ENCODE measurements at places on chromosomes 6 and 20.
A peak's percentile ranks its signal among the peaks of the same experiment; 100 is the strongest.

- DNase-seq = no peak
Measured at GRCh38 chr20:63334356-63334755, 26.8 kb downstream of the CHRNA4 start.

- no peak for DNase-seq
Measured at GRCh38 chr6:13242178-13242577, 86.2 kb downstream of the TBC1D7 start.

DNA sequence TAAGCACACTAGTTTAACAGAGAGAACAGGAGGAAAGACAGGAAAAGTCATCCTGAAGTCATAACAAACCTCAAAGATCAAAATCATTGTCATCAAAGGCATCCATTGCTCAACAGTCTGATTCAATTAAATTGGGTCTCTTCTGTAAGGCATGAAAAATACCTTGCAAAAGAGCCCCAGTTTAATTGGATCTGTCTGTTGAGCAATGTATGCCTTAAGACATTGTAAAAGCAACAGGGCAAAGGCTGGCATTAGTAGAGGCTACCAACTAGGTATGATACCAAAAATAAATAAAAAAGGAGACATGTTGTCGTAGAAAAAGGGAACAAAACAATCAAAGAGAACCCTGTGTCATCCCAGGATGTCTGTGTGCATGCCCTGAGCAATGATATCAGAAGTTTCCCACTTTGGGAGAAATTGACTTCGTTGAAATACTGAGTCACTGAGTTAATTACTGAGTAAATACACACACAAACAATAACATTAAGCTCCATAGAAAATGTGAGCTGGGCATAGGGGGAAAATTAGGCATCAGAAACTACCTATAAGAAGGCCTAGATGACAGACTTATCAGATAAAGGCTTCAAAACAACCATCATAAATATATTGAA lies 1013.8 kb upstream of the CITED2 start:
- DNase-seq = no peak

DNA sequence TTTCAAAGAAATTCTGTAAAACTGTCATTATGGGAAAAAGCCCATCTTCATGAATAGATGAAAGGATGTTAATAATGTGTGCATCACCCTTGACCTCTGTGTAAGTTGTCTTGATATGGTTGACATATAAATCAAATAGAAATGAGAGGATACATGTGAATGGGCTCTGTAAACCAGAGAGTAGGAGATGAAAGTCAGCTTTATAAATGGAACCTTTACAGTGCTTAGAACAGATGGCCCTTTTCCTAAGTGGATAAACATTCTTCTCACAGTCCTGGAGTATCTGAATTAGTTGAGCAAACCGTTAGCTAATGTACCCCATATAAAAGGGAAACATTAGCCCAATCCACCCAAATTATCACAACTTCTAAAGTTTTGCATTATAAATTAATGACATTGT lies 57.5 kb downstream of the MYLK4 start:
- DNase-seq = no peak

- DNase-seq = no peak
Measured at GRCh38 chr6:25174678-25175077, 104.5 kb upstream of the CARMIL1 start.

DNA sequence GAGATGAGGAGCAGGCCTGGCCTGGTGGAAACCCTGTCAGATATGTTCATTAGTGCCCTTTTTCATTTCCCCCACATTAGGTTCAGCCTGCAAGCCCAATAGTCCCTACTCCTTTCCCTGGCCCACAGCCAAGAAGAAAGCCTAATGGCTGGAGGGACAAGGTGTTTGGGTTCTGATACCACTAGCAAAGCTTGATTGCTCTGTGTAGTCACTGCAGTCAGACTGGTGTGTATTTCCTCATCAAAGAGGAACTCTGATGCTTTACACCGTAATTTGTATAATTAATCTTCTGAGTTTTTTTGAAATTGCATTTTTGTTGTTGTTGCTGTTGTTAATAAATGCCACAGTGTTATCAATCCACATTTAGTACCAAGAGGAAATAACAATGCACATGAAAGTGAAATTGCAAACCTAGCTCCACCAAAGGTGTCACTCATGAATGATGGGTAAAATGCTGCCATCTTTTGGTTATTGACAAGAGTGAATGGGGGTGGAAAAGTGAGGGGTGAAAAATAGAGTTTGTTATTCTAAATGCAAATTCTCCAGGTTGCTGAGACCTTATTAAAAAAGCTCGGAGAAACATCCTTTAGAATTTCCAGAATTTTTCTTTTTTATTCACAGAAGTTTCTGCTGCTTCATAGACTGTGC lies 320.2 kb upstream of the POU3F2 start:
- DNase-seq = no peak

DNA sequence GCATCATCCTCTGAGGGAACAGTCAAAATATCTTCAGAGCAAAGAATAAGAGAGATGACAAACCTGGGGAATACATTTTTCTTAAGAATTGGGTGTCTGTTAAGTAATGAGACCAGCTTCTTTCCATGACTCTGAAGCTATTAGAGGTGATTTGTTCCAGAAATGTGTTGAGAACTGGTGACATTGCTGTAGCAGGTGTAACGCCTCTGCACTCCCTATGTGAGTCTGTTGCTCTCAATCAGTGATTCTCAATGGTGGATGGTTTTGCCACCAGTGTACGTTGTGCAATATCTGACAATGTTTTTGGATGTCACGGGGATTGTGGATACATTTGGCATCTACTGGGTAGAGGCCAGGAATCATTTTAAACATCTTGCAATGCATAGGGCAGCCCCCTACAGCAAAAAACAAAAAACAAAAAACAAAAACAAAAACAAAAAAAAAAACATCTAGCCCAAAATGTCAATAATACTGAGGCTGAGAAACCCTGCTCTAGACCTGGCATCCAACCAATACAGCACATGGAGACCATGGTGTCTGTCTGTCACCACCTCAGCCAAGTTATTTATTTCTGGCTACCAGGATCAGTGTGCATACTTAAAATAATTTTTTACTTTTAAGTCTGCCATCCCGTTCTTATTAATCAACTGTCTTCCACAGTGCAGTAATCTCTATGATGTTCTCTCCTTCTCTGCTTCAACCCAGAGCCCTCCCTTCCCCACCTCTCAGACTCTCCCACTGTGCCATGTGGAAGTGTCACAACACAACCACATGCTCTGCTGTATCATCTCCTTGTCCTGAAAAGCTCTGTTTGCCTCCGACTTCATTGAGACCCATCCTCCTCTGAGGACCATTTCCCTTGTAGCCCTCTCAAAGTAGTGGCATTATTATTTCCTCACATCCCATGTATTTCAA lies 43.7 kb downstream of the KLHL32 start:
- no peak for DNase-seq

DNA sequence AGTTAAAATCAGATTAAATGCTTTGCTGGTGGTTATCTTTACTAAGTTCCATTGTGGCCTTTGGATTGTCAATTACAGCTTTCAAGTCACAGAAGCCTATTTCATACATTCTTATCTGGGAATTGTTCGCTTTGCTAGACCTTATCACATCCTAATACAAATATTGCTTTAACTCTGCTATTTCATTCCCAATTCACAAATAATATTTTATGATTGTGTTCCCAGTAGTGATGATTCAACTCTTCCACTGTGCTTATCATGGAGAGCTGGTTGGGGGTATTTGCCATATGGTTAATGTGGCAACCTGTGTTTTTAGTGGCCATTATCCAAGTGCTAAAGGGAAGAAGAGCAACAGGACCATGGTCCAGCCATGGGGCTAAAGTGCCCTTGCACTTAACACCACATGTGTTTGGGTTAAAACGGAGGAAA lies 72.9 kb upstream of the GLP1R start:
- no peak for DNase-seq

DNA sequence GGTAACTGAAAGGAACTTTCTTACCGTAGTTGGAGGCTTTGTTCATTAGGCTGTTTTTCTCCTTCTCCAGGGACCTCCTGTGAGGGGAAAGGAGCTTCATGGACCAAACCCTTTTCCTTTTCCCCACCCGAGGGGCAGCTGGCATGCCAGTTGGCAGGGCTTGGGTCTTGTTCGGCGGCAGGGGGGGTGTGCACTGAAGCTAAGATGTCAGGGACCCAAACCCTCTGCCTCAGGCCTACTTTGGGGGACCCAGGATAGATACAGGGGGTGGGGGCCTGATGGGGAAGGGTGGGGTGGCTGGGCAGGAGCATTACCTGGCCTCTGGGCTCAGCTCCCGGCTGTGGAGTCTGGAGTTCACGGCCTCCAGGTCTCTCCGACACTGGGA lies 14.9 kb downstream of the CCDC167 start:
- no peak for DNase-seq

DNA sequence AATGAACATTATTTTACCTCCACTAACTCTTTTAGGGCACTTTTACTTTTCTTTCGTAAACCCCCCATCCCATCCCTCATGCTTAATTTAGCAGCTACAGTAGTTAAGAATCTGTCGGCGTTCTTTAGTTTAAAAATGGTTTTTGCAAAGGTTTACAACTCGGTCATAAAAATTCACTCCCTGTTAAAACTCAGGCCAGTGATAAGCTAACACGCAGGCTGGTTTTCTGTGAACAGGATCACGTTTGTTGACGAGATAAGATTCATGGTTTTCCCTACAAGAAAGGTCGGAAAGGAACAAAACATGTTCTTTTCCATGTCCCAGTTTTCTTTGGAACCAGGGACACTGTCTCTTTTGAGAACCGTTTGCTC lies 101.1 kb downstream of the TOX2 start:
- no peak for DNase-seq

- no peak for DNase-seq
Measured at GRCh38 chr6:167851370-167851952, 24.8 kb downstream of the AFDN start.

GRCh38 chr6:13908955-13909381 lies 15.8 kb upstream of the RNF182 start:
- DNase-seq = peak; percentile 51

GRCh38 chr20:35561268-35561667 lies 19.4 kb downstream of the ERGIC3 start:
- DNase-seq = peak; percentile 29

GRCh38 chr6:111789598-111789997 lies 83.7 kb downstream of the FYN start:
- DNase-seq = no peak

DNA sequence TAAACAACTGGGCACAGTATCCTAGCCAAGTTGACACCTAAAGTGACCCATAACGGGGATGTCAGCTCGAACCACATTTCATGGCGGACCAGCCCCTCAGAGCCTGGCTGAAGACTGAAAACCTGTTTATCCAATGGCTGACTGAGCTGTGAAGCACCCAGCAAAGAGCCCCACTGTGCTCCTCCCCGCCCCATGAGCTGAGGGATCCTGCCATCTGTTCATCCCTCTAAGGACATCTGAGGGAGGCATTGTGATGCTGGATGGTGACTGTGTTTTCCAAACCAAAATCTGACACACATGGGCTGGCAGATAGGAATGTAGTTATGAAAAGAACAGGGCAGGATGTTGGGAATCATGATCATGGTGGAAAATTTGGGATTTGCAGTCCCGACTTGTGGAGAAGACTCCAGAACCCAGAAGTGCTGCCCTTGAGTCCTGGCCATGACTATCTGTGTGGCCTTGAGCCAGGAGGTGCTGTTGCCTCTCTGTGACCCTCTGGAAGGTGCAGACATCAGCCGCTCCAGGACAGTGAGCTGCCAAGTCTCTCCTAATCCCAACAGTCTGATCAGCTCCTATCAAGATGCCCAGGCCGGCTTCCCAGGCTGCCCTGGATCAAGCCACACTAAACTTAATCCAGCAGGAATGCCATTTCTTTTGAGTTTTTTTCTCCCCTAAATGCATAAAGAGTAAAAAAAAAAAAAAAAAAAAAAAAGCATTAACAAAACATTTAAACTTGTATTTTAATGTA lies 5.7 kb downstream of the EDN3 start:
- no peak for DNase-seq

GRCh38 chr6:31784098-31784925 lies 7.2 kb upstream of the VWA7 start:
- DNase-seq = no peak

GRCh38 chr6:90537027-90537426 lies 49.8 kb downstream of the MAP3K7 start:
- no peak for DNase-seq

DNA sequence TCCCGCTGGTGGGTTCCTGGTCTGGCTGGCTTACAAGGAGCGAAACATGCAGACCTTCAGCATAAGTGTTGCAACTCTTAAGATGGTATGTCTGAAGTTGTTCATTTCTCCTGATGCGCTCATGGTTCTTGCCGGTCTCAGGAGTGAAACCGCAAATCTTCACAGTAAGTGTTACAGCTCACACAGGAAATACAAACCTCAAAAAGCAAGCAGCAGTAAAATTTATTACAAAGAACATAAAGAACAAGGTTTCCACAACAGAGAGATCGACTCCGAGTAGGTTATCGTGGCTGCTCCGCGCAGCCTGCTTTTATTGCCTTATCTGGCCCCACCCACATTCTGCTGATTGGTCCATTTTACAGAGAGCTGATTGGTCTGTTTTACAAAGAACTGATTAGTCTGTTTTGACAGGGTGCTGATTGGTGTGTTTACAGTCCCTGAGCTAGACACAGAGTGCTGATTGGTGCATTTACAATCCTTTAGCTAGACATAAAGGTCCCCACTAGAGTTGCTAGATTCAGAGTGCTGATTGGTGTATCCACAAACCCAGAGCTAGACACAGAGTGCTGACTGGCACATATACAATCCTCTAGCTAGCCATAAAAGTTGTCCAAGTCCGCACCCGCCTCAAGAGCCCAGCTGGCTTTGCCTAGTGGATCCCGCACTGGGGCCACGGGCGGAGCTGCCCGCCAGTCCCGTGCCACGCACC lies 39.2 kb downstream of the TRIM27 start:
- peak; percentile 85 for DNase-seq

GRCh38 chr6:110035321-110035720 lies 57.2 kb downstream of the GPR6 start:
- DNase-seq = no peak

GRCh38 chr20:34711813-34712430 lies 7.8 kb downstream of the TP53INP2 start:
- no peak for DNase-seq

- no peak for DNase-seq
Measured at GRCh38 chr6:48985025-48985424, 478.0 kb downstream of the MMUT start.

DNA sequence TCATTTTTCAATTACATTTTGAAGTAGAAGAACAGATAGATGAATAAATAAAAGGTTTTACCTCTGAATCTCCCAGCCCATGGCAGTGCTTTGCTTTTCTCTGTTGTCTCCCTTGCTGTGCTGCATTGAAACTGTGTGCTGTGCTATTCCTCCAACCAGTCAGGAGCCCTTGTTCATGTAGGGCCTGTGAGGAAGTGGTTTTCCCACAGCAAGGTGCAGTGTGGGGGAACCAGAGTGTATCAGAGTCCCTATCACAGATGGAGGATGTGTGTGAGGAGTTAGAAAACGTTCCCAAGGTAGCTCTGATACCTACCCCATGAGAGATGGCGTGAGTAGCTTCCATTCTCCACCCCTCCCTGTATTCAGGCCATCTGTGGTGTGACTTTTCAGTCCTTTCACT lies 72.8 kb upstream of the RALGAPA2 start:
- no peak for DNase-seq

DNA sequence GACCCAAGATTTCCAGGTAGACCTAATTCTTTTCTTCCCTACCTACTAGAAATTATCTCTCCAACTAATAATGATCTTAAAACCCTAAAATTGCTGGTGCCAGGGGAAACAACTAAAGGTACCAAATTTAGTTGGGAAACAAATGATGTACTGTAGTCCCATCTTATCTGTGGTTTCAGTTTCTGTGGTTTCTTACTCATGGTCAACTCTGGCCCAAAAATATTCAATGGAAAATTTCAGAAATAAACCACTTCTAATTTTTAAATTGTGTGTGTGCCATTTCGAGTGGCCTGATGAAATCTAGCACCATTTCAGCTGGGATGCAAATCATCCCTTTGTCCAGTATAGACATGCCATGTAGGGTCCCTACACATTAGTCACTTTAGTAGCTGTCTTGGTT lies 475.2 kb upstream of the EPHA7 start:
- no peak for DNase-seq

GRCh38 chr6:10759312-10759839 lies 11.8 kb downstream of the TMEM14B start:
- DNase-seq = no peak
